Left cardiac atrium (tissue), 4 donors: ENCODE measurements at places on chromosomes 2 and 18.

- no peak for DNase-seq
These were observed 102.3 kb upstream of the ALPP start for GRCh38 chr2:232276084-232276732.

DNA sequence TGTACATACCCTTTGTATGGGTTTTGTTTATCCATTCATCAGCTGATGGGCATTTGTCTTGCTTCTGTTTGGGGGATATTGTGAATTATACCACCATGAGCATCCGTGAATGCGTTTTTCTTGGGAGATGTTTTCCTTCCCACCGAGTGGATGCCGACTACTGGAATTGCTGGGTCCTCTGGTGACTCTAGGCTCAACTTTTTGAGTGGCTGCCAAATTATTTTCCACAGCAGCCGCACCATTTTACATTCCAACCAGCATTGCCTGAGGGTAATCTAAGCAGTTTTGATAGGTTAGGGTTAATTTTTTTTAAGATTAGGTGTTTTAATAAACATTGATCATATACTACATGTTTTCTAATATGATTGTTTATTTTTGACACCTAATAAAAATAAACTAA is 220.1 kb downstream of the SNTG2 start:
- DNase-seq: no peak

DNA sequence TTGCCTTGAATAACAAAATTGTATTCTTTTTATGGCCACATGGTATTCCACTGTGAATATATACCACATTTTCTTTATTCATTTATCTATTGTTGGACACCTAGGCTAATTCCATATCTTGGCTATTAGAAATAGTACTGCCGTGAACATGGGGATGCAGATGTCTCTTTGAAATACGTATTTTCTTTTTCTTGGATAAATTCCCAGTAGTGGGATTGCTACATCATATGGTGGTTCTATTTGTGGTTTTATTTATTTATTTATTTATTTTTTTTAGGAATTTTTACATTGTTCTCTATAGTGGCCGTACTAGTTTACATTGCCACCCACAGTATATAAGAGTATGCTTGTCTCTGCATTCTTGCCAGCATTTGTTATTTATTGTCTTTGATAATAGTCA is 679.8 kb upstream of the NRXN1 start:
- no peak for DNase-seq

DNA sequence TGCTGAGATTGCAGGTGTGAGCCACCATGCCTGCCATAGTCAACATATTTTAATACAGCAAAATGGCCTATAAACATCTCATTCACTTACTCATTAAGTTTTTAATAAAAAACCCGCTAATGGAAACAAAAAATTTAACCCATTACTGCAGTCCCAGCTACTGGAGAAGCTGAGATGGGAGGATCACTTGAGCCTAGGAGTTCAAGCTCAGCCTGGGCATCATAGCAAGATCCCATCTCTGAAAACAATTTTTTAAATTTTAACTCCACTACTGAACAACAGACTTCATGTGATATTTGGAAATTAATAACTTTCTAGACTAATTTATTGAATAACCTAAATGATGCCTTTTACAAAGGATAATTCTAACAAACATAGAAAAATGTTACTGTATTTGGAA is 5.4 kb downstream of the PPP4R3B start:
- DNase-seq: no peak

GRCh38 chr2:157311706-157312105 is 13.9 kb downstream of the ERMN start:
- no peak for DNase-seq

- DNase-seq: no peak
These were observed 589.9 kb downstream of the XIRP2 start for GRCh38 chr2:167478196-167478595.

GRCh38 chr18:33839452-33840211 is 261.6 kb downstream of the ASXL3 start:
- peak; percentile 27 for DNase-seq

DNA sequence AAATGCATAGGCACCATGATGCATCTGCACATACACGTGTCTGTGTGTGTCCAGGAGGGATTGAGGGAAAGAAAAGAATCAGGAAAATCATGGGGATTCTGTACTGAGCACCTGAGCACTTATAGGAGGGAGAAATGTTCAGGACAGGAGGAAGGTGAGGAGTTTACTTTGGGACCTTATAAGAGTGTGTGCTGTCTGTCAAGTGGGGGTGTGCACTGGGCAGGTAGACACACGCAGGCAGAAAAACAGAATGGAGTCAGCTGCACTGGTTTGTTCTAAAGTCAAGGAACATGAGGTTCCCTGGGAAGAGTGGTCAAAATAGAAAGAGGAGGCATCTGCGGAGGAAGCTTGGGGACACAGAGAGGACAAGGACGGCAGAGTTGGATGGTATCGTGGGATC is 92.2 kb upstream of the KCTD1 start:
- DNase-seq: no peak

DNA sequence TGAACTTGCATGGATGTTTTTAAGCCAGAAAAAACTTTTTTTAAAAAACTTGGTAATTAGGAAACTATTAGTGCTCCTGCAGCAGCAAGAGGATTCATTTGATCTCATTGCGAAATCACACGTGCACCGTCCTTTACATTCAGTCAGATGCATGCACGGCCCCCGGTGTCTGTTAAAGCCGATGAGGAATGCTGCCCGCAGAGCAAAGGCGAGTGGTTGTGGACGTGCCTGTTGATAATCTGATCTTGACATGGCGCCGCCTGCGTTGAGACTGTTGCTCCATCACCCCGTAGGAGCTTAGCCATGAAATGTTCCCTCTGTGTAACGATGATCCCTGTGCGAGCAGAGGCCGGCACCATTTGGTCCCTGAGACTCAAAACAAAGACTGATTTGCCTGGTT is 300.0 kb downstream of the GBX2 start:
- peak; percentile 33 for DNase-seq

- no peak for DNase-seq
These were observed 201.2 kb downstream of the LRP1B start for GRCh38 chr2:141929331-141930252.

DNA sequence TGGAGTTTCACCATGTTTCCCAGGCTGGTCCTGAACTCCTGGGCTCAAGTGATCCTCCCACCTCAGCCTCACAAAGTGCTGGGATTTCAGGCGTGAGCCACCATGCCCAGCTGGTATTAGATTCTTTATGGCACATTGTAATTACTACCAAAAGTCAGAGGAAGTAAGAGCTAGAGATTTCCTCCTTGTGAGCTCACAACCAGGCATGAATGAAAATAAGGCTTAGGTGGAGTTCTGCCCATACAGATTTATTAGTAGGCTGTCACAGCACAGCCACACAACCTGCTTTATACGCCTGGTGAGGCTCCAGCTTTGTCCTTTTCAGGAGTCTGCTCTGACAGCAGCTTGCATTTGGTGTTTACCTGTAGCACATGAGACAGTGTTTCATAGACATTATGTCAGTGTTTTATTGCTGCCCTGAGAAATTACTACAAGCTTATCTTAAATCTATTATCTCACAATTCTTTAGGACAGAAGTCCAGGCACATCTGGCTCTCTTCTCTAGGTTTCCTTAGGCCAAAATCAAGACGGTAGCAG is 156.6 kb downstream of the TANC1 start:
- DNase-seq: no peak
